Fibroblast of skin of right quadriceps (primary cell): ENCODE measurements at places on chromosomes 16 and 17.
A peak's percentile ranks its signal among the peaks of the same experiment; 100 is the strongest.

GRCh38 chr16:80899809-80900592 is 95.6 kb upstream of the CDYL2 start:
- DNase-seq, result peak; percentile 69

DNA sequence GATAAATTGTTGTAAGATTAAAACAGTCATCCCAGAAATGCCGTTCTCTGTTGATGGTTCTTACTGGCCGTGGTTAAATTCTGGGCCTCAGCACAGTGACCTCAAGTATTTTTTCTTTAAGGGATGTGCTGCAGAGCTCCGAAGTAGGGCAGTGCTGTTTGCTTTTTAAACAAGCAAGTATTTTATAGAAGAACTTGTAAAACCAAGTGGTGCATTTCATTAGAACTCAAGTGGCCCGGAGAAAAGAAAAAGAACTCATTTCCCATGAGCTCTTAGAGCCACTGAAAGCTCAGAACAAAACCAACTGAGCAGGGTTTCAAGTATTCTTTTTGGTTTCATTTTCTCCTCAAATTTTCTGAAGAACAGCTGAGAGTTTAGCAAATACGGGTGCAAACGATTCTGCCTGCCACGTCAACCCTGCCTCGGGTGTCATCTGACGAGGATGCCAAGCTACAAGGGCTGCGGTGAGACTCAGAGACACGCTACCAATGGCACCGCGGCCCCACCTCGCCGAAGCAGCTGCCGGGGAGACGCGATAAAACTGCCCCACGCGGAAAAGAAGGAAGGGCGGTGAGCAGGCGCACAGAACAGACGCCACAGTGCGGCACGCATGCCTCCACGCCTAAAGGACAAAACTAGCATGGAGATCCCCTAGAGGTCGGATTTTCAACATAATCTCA is 6.3 kb downstream of the LMF1 start:
- DNase-seq, result no peak

DNA sequence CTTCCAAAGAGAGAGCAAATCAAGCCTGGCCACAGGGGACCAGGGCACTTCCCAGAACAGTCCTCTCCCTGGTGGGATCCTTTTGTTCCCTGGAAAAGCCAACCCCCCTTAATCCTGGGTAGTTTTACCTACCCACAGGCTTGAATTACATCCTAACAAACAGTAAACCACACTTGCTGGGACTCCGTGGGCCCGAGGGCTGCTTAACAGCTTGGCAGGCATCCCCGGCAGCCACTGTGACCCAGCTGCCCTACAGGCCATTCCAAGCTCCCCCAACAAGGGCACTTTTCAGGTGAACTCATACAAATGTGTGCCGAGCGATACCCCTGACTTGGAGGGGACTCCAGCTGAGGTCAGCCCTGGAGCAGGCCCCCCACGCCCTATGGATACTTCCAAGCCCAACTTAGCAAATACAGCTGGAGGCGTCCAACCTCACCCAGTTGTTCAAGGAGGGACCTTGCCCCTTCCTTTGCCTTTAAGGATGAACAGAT is 26.4 kb downstream of the ADCY9 start:
- no peak for DNase-seq

- no peak for DNase-seq
Measured at GRCh38 chr16:48635199-48635718, 25.3 kb upstream of the N4BP1 start.

- DNase-seq, result peak; percentile 72
Measured at GRCh38 chr17:14471052-14471451, 170.2 kb downstream of the HS3ST3B1 start.

- no peak for DNase-seq
Measured at GRCh38 chr16:4106516-4106915, 9.7 kb downstream of the ADCY9 start.

GRCh38 chr16:85947230-85948137 is 48.5 kb downstream of the IRF8 start:
- no peak for DNase-seq

GRCh38 chr17:21034340-21035235 is 8.2 kb downstream of the USP22 start:
- DNase-seq, result no peak

GRCh38 chr16:51376080-51376479 is 225.0 kb upstream of the SALL1 start:
- DNase-seq, result no peak

DNA sequence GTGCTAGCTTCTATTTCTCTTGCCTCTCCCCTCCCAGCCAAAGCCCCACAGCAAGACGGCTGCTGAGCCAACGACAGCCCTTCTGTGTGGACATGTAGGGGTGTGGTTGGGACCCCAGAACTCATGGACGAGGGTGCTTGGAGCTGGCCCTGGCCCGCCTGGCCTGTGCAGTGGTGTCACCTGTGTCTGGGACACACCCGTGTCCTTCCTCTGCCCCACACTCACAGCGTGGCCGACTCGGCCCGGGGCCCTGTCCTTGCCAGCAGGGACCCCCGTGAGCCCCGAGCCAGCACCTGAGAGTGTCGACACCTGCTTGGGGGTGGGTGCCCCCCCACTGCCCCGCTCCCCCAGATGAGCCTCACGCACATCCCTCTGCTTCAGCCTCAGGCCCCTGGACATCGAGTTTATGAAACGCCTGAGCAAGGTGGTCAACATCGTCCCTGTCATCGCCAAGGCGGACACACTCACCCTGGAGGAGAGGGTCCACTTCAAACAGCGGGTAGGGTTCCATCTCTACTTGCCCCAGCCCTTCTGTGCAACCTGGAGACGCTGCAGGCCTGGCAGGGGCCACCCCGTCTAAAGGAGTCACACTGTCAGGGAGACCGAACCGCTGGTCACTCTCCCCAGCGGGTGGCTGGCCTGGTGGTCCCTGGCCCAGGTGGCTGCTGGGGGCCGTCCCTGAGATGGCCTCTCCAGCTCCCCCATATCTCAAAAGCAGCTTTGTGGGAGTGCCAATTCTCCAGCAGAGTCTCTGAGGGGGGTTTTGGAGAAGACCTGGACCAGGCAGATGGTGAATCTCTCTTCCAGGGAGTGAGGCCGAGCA is 349.8 kb downstream of the SEC14L1 start:
- DNase-seq, result no peak

DNA sequence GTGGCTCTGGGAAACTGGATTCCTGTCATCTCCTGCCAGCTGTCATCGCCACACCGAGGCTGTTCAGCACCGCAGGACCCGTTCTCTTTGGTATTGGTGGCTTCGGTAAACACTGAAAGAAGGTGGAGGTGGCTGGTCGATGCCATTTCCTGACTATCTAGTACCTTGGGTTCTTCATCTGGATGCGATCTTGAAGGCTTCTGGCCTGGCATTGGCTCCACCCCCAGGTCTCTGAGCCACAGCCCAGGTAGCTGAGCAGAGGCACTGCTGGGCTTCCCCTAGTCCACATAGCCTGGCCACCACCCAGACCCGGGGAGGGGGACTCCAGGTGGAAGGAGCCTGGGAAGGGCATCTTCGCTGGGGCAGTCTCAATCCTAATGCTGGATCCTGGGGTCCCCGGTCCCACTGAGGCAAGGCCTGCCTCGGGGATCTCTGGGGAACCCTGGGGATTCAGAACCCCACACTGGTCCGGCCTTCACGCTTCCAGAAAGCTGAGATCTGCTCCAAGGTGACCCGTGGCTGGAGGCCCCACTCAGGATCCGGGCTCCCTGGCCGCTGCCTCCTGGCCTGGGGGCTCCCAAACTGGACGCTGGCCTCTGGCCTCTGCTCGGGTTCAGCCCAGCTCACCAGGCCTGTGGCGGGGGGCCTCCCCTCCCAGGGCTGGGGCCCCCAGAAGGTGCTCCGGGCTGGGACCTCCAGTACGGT is 1.8 kb downstream of the C16orf54 start:
- DNase-seq, result no peak

- peak; percentile 65 for DNase-seq
Measured at GRCh38 chr16:19502395-19503131, 19.3 kb downstream of the GDE1 start.

- no peak for DNase-seq
Measured at GRCh38 chr16:78307824-78308528, 208.5 kb downstream of the WWOX start.

- DNase-seq, result no peak
Measured at GRCh38 chr16:77111056-77111565, 79.9 kb upstream of the MON1B start.

DNA sequence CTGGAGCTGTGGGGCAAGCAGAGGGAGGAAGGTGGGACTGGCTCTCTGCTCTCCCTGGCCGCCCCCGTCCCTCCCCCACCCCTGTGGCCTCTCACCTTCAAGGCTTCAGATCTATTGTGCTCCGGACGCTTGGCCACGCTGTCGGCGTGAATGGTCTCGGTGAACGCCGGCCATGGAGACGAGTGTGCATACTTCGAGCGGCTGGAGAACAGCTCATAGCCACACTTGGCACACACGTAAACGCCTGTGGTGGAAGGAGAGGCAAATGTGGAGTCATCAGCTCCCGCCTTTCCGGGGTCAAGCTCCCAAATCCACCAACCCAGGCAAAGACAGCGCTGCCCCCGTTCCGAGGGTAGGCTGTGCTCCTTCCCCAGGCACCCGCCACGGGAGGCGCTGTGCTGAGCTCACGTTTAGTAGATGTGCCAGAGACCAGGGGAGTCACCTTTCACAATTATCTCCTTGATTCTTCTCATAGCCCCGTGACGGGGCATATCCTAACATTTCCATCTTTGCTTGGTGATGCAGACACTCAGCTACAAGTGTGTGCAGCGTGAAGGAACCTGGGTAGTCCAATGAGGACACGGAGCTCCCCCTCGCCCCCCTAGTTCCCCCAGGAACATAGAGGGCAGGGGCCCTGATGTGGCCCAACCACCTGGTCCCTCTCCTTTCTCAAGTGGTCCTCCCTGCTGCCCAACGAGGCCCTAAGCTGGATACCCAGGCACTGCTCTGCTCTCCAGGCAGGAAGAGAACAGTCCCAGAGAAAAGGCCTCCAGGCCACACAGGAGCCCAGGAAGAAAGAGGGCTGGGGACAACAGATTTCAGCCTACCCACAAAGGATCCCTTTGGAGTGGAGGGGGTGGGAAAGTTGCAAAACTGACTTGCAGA is 1.6 kb downstream of the MSRB1 start:
- DNase-seq, result peak; percentile 46

GRCh38 chr17:15462976-15463772 is 4.2 kb downstream of the CDRT4 start:
- DNase-seq, result peak; percentile 79

DNA sequence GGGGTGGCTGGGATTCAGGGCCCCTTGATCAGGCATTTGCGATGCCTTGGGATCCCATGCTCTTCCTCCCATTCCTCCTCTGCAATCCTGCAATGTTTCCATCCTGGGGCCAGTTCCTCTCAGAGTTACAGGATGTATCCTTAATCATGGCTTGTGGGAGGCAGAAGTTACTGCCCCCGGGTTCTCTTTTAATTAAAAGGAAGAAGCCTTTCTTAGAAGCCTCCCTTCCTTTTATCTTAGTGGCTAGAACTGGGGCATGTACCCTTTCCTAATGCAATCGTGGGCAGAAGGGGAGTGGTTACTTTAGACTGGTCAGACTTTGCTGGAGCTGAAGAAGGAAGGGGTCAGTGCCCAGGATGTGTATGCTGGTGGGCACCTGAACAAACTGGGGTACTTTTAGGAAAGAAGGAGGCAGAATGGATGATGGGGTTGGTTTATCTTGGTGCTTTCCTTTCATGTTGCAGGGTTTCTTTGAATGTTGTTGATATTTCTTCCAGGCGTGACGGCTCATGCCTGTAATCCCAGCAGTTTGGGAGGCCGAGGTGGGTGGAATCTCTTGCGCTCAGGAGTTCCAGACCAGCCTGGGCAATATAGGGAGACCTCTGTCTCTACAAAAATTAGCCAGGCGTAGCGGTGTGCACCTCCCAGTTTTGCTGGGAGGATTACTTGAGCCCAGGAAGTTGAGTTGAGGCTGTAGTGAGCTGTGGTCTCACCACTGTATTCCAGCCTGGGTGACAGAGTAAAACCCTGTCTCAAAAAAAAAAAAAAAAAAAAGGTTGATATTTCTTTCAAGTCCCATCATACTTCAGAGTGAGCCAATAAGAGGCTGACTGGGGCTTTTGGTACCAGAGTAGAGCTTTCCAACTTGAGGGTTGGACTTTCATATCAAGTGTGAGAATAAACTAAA is 13.2 kb upstream of the SPN start:
- no peak for DNase-seq

DNA sequence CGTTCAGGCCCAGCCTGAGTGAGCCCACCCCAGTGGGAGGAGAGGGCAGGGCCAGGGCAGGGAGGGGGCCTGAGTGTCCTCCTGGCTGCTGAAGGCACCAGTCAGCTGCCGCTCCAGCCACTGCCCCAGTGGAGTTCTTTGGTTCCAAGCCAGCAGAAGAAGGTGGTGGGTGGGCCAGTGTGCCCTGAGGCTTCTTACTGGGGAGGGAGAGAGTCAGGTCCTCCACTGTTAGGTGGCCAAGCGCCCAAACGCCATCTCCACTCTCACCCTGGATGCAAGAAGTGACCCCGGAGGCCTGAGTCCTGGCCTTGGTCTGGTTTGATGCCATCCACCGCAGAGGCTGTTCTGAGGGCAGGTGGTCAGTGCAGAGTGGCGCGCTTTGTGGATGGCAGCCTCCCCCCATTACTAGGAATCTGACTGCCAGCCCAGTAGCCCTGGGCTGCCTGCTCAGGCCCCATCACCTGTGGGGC is 2.2 kb downstream of the RNF213 start:
- no peak for DNase-seq

DNA sequence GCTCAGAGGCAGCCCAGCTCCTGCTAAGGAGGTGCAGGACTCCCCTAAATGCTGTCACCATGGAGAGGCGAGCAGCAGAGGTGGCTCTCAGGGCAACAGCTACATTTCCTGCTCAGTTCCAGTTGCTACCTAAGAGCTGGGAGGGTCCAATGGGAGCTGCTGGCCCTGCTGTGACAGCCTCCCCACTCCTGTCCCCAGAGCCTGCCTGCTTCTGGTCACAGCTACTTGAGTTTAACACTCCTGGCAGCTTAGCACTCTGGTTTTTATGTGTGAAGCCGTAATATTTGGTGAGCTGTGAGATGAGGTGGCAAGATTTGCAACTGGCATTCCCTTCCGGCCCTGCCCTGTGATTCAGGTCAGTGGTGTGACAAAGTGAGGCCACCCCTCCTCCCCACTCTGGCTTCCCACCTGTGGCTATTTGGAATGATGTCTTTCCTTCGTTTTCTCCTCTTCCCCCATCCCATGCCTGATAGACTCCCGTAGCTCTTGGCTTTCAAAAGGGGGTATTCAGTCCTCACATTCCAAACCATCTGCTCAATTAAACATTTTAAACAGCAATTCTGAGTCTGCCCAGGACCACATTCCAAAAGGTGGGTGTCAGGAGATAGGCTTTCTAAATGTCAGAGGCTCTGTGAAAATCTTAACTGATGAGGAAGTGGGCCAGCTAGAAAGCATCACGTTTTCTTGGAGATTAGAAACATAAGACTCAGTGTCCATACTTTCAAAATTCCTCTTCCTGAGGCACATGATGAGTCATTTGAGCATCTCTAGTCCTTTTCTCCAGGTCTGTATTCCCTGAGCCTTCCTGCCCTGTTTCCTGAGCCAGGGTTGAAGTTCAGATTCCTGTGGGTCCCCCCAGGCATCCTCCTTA is 42.6 kb upstream of the SKAP1 start:
- DNase-seq, result peak; percentile 90

GRCh38 chr17:38540514-38541045 is 65.2 kb downstream of the SRCIN1 start:
- no peak for DNase-seq
